IPS DF 6.9 (cell line): ENCODE measurements at places on chromosomes 5 and 9.

DNA sequence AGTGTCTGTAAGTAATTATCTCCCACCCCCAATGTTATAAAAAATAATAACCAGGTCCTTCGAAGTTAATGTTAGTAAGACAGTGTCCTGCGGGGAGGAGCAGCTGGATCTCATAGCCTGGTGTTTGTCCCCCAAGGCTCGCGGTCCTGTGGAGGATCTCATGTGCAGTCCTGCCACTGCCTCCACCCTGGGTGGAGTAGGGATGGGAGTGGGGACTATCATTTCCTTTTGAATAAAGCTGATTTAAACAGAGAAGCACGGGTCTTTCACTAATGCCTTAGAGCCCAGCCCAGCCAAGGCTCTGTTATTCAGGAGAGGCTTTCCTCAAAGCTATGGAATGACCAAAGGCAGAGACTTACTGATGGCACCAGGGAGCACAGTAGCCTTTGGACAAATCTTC is 40.2 kb downstream of the SUB1 start:
- DNase-seq, result no peak
- no peak overlapping the region for H3K27ac ChIP-seq
- no peaks in the 10 kb centered on the region for H3K36me3 ChIP-seq
- no peaks in the 10 kb centered on the region for H3K27me3 ChIP-seq

DNA sequence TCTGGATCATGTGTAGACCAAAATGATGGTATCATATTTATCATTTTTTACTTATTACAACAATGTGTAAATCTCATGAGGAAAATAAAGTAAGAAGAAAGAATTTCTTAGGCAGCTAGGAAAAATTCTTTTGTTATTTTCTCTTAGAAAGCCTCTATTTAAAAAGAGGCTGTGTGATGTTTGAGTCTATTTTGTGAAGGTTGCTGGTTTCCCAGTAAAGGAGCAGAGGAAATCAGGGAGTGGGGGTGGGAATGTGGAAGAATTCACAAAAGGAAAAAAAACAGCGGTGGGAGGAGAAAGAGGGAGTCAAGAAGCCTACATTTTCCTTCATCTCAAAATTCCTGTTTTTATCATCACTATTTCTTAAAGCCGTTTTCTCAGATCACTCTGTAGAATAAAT is 20.1 kb downstream of the PTCH1 start:
- no peak overlapping the region for H3K27ac ChIP-seq
- no peak overlapping the region for H3K4me3 ChIP-seq
- no peak for DNase-seq
- H3K36me3 ChIP-seq, result peaks cover 5% of the 10 kb centered on the region; the same call in 1 of the 2 replicates

DNA sequence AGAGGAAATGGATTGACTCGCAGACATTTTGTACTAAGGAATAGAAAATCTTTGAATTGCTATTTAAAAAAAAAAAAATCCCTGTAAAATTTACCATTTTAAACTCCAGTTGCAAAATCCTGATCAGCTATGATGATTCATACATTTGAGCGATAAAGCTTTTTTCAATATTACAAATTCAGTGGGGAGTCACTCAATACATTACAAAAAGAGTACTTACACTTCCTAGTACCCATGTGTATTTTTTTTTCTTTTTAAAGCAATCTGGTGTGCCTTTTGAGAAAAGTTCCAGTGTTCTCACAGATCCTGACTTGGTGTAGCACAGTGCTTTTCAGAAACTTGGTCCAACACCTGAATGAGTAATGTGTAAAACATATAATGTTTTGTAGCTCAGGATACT is 54.3 kb downstream of the PIK3R1 start:
- H3K27me3 ChIP-seq, result no peaks in the 10 kb centered on the region
- H3K4me3 ChIP-seq, result no peak overlapping the region
- no peaks in the 10 kb centered on the region for H3K36me3 ChIP-seq
- no peaks in the 10 kb centered on the region for H3K4me1 ChIP-seq
- no peak for DNase-seq

DNA sequence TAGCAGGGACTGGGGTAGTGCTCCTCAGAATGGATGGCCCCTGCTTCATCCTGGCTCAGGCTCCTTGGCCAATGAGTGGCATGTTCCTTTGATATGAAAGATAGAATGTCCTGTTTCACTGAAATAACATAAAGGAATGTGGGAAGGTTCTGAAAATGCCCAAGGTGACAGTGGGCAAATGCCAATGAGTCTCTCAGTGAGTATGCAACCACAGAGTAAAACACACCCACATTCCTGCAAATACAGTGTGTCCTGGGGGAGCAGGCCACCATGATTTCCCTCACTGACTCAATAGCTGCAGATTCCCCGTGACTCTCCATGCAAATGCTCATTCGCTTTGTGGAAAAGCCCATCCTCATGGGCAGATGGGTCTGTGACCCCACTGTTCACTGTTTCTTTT is 36.4 kb downstream of the ZNF366 start:
- H3K36me3 ChIP-seq, result no peaks in the 10 kb centered on the region
- H3K27me3 ChIP-seq, result no peaks in the 10 kb centered on the region
- no peak for DNase-seq
- H3K27ac ChIP-seq, result no peak overlapping the region

GRCh38 chr9:109907810-109908458 is 127.9 kb downstream of the PALM2AKAP2 start:
- DNase-seq, result no peak
- H3K27ac ChIP-seq, result no peak overlapping the region
- H3K4me1 ChIP-seq, result 0 out of 2 replicates have a peak, but pooled peaks cover 2% of the 10 kb centered on the region

DNA sequence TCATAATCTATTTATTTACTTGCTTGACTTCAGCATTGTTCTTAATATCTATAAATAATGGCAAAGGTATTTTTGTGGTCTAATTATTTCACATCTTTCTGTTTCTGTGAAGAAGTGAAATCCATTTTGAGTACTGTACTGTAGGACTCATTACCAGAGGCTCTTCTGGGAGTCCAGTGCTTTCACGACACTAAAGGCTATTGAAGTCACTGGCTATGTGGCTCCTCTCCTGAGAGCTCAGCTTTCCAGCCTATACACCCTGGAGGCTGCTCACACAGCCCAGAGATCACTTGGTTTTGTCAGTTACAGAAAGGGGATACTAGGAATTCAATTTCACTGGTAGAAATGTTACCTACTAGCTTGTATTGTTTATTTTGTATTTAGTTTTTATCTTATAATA is 547.3 kb downstream of the TAF11L14 start:
- no peak overlapping the region for H3K4me3 ChIP-seq
- H3K4me1 ChIP-seq, result no peaks in the 10 kb centered on the region
- no peak for DNase-seq
- no peak overlapping the region for H3K27ac ChIP-seq
- H3K27me3 ChIP-seq, result no peaks in the 10 kb centered on the region
- no peaks in the 10 kb centered on the region for H3K36me3 ChIP-seq

DNA sequence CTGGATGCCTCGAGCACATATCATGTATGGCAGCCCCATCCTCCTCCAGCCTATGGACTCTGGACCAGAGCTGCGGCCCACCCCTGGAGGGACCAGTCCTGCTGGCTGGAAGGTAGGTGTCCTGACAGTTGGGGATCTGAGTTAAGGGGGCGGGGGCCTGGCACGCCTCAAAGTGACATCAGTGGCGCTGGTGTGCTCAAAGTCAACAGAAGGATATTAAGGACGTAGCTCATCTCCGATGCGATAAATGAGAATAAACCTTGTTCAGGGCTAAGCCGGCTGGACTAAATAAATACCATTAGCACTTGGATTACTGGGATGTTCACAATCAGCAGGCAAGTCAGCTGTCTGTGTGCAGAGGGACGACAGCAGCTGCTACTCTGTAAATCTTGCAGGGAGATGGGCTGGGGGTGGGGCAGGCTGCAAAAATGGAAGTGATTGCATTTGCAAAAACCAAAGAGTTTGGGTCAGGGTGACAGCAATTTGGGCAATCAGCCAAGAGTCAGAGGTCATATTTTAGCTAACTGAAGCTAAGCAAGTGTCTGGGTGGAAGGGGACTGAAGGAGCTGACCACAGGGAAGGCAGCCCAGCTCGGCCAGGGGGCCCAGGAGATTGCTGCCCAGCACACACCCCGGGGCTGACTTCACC is 80.0 kb upstream of the LRRTM2 start:
- H3K27me3 ChIP-seq, result 0 out of 2 replicates have a peak, but pooled peaks cover 2% of the 10 kb centered on the region
- DNase-seq, result no peak
- H3K27ac ChIP-seq, result no peak overlapping the region
- no peak overlapping the region for H3K4me3 ChIP-seq
- no peaks in the 10 kb centered on the region for H3K36me3 ChIP-seq
- no peaks in the 10 kb centered on the region for H3K4me1 ChIP-seq

DNA sequence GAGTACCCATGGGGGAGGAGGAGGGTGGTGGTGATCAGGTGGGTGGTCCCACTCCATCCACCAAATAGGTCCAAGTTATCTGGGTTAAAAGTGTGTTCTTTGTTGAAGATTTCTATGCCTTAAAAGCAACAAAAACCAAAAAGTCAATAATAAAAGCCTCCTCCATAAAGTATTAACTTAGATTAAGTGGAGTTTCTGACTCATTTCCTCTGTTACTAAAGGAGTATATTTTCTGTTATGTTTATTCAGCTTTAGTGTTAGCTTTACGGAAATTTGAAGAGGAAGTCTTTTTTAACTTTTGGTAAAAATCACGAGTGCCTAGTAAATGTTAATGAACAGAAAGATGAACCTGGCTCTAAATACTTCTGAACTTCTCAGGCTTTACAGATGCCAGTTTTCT is 17.8 kb downstream of the FBXO38 start:
- no peak for DNase-seq
- H3K27me3 ChIP-seq, result no peaks in the 10 kb centered on the region
- no peak overlapping the region for H3K27ac ChIP-seq
- H3K4me1 ChIP-seq, result no peaks in the 10 kb centered on the region; the same call in 1 of the 2 replicates

DNA sequence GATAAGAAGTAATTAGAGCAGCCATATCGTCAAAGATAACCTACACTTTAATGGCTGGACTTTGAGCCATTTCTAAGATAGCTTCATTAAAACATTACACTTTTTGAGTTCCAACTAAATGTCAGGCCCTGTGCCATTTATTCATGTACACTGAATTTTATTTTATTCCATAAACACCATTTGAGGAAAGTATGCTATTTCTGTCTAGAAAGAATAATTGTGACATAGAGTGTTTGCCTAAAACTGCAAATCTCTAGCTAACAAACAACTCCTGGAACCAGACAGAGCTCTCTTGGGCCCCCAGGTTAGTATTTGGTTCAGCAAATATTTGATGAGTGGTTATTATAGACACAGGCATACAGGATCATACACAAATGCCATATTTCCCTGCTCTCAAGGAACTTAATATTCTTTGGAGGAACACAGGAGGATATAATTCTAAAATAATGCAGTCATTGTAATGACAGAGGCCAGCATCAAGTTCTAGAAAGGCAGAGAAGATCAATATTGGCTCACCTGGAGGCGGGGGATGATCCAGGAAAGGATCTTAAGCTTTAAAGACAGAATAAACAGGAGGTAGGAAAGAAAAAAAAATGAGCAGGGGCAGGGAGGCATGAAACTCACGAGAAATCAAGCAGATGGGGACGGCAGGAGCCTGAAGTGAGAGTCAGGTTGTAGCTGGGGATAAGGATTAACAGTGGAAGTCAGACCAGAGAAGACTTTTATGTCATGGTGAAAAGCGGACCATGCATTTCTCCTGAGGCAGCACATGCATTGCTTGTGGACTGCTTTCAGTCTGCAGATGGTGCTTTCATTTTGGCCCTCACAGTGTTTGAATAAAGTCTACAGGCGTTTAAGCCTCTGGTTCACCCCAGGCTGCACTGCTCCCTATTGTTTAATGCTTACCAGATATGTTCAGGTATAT is 127.7 kb downstream of the GCNT1 start:
- no peak overlapping the region for H3K4me3 ChIP-seq
- H3K4me1 ChIP-seq, result no peaks in the 10 kb centered on the region
- DNase-seq, result no peak
- H3K27ac ChIP-seq, result no peak overlapping the region
- H3K36me3 ChIP-seq, result no peaks in the 10 kb centered on the region
- H3K27me3 ChIP-seq, result no peaks in the 10 kb centered on the region

GRCh38 chr9:81397481-81398381 is 291.6 kb downstream of the TLE1 start:
- no peaks in the 10 kb centered on the region for H3K27me3 ChIP-seq
- H3K4me1 ChIP-seq, result no peaks in the 10 kb centered on the region
- H3K4me3 ChIP-seq, result no peak overlapping the region

DNA sequence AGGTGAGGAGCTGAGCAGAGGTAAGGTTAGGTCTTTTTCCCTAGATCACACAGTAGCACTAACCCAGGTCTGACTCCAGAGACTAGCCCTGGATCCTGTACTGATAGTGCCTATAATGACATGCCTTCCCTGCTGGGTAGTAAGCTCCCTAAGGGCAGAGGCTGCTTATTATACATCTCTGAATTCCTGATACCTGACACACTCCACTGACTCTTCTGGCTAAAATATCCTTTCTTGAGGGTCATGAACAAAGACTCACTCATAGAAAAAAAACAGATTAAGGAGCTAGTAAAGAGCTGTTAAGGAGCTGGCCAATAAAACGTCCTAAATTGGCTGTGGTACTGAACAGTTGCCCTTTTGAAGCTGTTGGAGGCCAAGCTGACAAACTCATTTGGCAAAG is 149.0 kb upstream of the ITGA1 start:
- no peak for DNase-seq
- H3K4me3 ChIP-seq, result no peak overlapping the region
- H3K27me3 ChIP-seq, result no peaks in the 10 kb centered on the region
- no peaks in the 10 kb centered on the region for H3K36me3 ChIP-seq
- no peak overlapping the region for H3K27ac ChIP-seq

DNA sequence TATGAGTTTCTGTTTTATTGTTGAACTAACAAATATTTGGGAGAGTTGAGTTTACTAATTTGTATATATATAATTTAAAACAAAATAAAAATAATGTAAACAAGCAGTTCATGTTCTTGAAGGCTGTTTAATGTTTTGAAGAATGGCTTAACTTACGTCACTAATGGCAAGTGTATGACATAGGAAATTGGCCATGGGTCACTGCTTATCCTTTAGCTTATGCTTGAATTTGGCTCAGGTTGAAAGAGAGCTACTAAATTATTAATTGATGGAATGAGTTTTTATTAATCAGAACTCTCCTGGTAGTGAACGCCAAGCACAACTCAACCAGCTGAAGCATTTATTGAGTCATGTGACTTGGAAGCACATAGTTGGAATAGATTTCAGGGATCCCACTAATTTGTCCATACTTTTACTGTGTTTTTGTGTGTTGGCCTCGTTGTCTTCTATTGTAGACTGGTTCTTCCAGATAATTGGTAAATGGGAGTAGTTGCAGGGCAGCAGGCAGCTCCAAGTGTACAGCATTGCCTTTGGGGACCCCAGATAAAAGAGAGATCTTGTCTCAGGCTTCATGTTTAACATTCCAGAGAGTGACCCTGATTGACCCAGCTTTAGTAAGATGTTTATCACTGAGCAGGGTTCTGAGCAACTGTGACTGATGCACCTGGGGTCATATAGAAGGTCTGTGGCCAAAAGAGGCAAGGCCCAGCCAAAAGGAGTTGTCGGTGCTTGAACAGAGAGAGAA is 13.5 kb downstream of the C5orf58 start:
- H3K27me3 ChIP-seq, result no peaks in the 10 kb centered on the region
- no peak overlapping the region for H3K4me3 ChIP-seq
- no peak overlapping the region for H3K27ac ChIP-seq
- H3K4me1 ChIP-seq, result peaks cover 2% of the 10 kb centered on the region; the same call in 1 of the 2 replicates
- DNase-seq, result no peak
- no peaks in the 10 kb centered on the region for H3K36me3 ChIP-seq
